ENCODE measurements at places on chromosomes 7 and 10.

DNA sequence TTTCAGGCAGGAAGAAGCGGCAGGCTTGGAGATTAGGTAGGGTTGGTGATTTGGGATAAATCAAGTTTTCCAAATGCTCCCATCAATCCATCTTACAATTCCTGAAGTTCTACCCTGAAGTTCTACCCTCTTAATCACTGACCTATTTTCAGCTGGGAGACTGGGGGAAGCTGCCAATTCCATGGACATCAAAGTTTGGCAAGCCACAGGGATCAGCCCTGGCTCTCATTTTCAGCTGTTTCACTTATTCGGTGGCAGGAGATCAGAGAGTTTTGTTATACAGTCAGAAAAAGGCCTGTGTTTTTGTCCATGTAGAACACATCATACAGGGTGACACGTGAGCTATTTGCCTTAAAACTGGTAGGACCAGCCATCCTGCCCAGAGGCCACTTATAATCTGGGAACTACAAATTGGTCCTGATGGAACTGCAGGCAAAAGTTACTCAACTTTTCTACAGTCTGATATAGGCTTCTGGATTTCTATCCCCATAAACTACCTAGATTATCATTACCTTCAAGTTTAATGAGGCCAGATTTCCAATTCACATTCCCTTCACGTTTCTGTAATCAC lies 112.9 kb upstream of the ZNF746 start:
- DNase-seq: no peak

GRCh38 chr10:23037561-23037960 lies 57.8 kb upstream of the MSRB2 start:
- DNase-seq: no peak

- no peak for DNase-seq
Measured at GRCh38 chr7:131254211-131254610, 73.5 kb upstream of the MKLN1 start.

- no peak for DNase-seq
Measured at GRCh38 chr10:71618176-71618575, 101.4 kb downstream of the C10orf105 start.

DNA sequence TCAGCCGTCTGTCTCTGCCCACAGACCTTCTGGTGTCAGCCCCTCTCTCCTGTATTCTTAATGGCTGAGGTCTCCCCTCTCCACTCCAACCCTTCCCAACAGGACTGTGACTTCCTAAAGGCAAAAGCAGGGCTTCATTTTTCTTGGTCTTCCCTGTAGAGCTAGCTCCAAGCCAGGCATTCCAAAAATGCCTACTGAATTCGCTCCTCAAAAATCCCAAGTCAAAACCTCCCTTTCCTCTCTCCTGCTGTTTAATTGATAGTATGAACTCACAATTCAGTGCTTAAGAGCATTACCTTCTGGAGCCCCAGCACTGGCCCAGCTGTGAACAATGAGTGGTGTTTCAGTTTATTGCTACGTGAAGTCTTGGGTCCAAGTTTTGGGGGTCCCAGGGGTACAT lies 628.4 kb downstream of the PARD3 start:
- DNase-seq: no peak

DNA sequence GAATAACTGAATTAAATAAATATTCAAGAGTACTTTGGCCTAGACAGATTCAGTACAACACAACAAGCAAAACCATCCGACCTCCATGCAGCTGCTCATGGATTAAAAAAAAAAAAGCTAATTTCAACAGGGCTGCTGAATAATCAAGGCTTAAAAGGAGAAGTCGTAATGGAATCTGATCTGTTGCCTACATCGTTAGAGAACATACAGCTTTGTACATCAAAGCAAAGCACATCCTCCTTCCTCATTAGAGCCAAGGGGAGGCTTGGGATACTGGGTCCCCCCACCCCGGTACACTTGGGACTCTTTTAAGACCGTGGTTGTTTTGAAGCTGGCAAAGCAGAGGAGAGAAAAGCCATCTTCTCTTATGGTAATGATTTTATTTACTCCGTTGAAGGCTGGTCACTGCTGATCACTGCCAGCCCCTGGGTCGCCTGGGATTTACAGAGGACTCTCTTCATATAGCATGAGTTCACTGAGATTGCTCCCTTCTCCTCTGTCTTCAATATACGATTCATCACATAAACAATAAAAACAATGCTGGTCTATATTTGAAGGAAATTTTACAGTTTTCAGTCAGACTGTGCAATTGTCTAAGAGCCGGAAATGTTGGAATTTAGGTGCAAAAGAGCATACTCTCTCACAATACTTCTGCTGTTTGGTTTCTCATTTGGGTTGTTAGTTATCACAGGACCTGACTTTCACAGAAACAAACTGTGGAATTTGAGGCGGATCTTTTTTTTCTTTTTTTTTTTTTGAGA lies 148.8 kb downstream of the FAM107B start:
- DNase-seq: no peak

DNA sequence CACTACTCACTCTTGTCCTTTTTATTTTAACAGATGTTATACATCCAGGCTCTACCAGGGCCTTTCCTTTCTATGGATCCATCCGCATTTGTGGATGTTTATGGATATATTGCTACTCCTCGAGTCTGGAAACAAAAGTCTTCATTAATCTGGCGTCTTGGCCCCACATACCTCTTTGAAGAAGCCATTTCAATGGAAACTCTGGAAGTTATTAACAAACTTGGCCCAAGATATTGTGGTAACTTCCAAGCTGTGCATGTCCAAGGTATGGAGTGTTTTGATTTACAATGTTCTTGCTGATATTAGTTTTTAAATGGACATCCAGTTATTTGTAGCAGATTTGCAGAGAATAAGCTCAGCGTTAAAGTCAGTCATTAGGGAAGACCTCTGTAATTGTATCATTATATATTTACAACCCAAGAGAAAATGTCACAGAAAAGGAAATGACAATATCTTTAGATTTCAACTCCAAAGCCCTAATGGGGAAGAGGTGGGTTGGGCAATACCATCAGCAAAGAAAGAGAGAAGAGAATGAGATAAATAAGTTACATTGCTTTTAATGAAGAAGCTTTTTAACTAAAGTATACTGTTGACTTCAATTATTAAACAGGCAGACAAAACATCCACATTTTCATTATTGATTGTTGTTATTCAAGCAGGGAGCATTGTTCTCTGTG lies 102.1 kb downstream of the WDFY4 start:
- no peak for DNase-seq

GRCh38 chr7:55246171-55246570 lies 119.0 kb upstream of the LANCL2 start:
- no peak for DNase-seq

GRCh38 chr7:7102906-7103305 lies 79.4 kb upstream of the C1GALT1 start:
- DNase-seq: no peak

- DNase-seq: no peak
Measured at GRCh38 chr10:62390497-62391176, 16.5 kb downstream of the ZNF365 start.

DNA sequence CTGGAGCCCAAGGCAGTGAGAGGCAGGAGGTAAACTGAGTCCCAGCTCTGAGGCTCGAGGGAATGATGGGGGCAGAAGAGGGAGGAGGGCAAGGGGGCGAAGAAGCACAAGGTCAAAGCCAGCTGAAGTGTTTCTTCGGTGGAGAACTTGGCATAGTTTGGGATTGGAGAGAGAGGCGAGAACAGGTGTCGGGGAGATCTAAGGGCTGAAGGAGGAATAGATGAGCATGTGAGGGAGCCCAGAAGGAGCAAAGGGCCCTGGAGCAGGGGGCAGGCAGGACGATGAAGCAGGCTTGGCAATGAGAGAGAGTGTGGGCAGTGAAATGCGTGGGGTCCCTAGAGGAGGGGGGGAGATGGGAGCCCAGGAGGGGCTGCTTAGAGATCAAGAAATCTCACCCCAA lies 35.9 kb downstream of the SH3PXD2A start:
- DNase-seq: no peak

GRCh38 chr7:47394751-47395252 lies 187.1 kb downstream of the TNS3 start:
- no peak for DNase-seq
